ENCODE measurements at places on chromosomes 16 and 17. TPM values are rescaled to one million over a fixed set of nuclear protein-coding genes. Genes with fewer than 3 reads are reported as not detected.

The FOXC2 gene
- not detected for total RNA-seq

The HES7 gene
- total RNA-seq = 1.8 TPM

The HLF gene
- 0.36 TPM for total RNA-seq

The TIGD7 gene
- total RNA-seq = 2.0 TPM

The IKZF3 gene
- 22.8 TPM for total RNA-seq

The UNC45B gene
- total RNA-seq = not detected

The BICDL2 gene
- total RNA-seq = 0.20 TPM

The MYL11 gene
- total RNA-seq = 2.7 TPM

The PRSS33 gene
- total RNA-seq = not detected

The TAT gene
- not detected for total RNA-seq

The KRTAP1-5 gene
- not detected for total RNA-seq

The PLLP gene
- total RNA-seq = 0.26 TPM

The TMEM92 gene
- 0.21 TPM for total RNA-seq

The NLRC3 gene
- 21.8 TPM for total RNA-seq

The SPATA22 gene
- total RNA-seq = not detected
